ENCODE measurements at places on chromosomes 2 and 18.

DNA sequence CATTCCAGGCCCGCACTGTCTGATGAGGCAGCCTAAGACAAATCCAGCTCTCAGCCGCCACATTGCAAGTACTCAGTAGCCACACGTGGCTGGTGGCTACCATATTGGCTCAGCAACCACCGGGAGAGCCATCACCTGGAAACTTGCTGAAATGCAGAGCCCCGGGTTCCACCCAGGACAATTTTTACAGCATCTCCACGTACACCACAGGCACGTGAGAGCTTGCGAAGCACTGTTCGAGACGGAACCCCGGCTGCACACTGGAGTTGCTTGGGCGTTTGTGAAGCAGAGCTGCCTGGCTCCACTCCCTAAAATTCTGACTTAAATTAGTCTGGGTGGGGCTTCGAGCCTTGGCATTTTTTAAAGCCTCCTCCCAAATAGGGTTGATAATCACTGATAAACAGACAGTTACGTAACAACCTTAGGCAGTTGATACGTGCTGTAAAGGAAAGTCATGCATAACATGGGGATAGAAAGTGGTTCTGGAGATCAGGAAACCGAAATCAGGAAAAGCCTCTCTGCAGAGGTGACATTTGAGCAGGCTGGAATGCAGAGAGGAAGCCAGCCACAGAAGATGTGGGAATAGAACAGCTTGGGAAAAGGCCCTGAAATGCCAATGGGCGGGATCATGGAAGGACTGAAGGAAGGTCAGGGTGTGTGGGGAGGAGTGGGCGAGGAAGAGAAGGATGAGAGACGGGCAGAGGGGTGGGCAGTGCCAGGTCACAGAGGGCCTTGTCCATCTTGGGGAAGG is 6.2 kb downstream of the ASAP2 start:
- no peak for DNase-seq

- DNase-seq: no peak
Observed at GRCh38 chr2:179410552-179411356, 146.1 kb upstream of the SESTD1 start.

GRCh38 chr2:31296641-31297287 is 62.8 kb downstream of the EHD3 start:
- DNase-seq: no peak

GRCh38 chr18:57850063-57850462 is 46.9 kb upstream of the ATP8B1 start:
- no peak for DNase-seq

- DNase-seq: no peak
Observed at GRCh38 chr2:59745085-59745484, 808.4 kb downstream of the BCL11A start.

- no peak for DNase-seq
Observed at GRCh38 chr2:102310964-102311640, at the start of gene IL1RL1. Gene IL1RL1, plus strand, starts transcription at chr2:102311563. Its CDS starts 26,702 bp downstream, at chr2:102338265.

DNA sequence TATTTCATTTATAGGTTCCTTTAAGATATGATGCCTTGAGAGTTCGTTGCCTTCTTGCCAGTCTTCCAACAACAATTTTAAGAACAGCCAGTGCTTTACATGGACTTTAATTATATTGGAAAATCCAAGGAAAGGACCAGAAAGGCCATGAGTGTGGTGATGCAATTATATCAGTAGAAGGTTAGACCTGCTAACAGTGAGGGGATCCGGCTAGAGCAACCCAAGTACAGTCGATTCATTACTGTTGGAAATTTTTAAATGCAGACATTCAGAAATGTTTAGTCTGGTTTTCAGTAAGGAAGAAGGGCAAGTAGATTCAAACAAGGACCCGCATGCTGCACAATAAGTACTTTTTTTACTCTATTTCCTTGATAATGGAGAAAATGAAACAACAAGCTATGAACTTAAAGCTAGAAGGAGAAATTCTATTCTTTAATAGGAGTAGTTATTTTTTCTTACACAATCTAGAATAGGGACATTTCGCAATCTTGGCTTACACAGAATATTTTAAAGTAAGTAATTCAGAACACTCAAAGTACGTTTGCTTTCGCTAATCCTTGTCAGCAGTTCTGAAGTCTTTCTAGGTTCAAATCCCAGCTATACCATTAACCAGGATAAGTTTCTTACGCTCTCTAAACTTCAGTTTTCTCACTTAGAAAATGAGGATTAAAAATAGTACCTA is 405.5 kb downstream of the MEIS1 start:
- DNase-seq: no peak

Measured in left ventricle myocardium inferior (tissue), 1 donor.